ENCODE measurements at places on chromosomes 11 and 22.

- H3K4me1 ChIP-seq, result no peaks in the 10 kb centered on the region
- no peak overlapping the region for H3K4me3 ChIP-seq
- no peak overlapping the region for H3K27ac ChIP-seq
- no peaks in the 10 kb centered on the region for H3K36me3 ChIP-seq
Measured at GRCh38 chr22:40524392-40525249, 111.9 kb downstream of the MRTFA start.

DNA sequence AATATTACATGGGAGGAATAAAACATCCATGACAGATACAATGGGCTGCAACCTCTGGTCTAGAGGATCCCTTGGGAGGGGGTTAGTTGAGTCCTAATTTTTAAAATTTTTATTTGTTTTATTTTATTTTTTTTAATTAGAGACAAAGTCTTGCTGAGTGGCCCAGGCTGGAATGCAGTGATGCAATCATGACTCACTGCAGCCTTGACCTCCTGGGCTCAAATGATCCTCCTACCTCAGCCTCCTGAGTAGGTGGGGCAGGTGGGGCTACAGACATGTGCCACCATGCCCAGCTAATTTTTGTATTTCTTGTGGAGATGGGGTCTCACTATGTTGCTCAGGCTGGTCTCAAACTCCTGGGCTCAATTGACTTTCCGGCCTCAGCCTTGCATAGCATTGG is 43.1 kb downstream of the FDX1 start:
- H3K27me3 ChIP-seq, result peaks cover under 1% of the 10 kb centered on the region
- no peak overlapping the region for H3K4me3 ChIP-seq
- no peak overlapping the region for H3K27ac ChIP-seq
- no peaks in the 10 kb centered on the region for H3K36me3 ChIP-seq
- DNase-seq, result no peak

- H3K4me1 ChIP-seq, result peaks cover 18% of the 10 kb centered on the region
- no peaks in the 10 kb centered on the region for H3K36me3 ChIP-seq
- no peak overlapping the region for H3K27ac ChIP-seq
- no peak for DNase-seq
- no peak overlapping the region for H3K4me3 ChIP-seq
Measured at GRCh38 chr11:121435551-121436511, 16.3 kb upstream of the SORL1 start.

- H3K4me1 ChIP-seq, result peaks cover 20% of the 10 kb centered on the region
- peaks cover 5% of the 10 kb centered on the region for H3K36me3 ChIP-seq
- no peak for DNase-seq
- no peaks in the 10 kb centered on the region for H3K27me3 ChIP-seq
- no peak overlapping the region for H3K4me3 ChIP-seq
Measured at GRCh38 chr11:68508425-68508824, 47.9 kb downstream of the PPP6R3 start.

- H3K4me3 ChIP-seq, result no peak overlapping the region
- no peak for DNase-seq
- H3K4me1 ChIP-seq, result peaks cover 5% of the 10 kb centered on the region
Measured at GRCh38 chr11:45743556-45744468, 61.1 kb upstream of the SLC35C1 start.

DNA sequence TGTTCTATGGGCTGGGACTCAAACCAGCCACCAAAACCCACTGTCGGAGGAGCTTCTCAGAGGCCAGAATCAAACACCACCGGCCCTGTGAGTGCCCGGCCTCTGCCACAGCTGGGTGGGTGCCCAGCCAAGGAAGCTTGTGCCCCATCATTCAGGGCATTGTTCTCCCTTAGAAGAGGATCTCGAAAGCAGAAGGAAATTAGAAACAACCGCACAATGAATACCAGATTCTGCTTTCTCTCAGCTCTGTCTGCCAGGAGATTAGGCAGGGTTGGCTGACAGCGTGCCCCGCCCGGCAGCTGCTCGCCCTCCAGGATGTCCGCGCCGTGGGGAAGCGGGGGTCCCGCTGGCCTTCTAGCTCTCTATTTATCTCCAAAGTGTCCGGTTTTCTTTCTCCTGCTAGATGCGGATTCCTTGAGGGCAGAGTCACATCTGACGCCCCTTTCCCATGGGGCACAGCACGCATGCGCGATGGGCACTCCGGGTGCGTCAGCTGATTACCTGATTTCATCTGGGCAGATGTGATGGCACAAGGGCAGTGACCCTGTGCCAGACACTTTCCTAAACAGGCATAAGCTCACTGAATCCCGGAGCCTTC is 25.5 kb downstream of the SCGB1A1 start:
- H3K4me3 ChIP-seq, result no peak overlapping the region
- peaks cover 19% of the 10 kb centered on the region for H3K4me1 ChIP-seq
- no peaks in the 10 kb centered on the region for H3K36me3 ChIP-seq
- no peak overlapping the region for H3K27ac ChIP-seq
